Activated T-cell treated with anti-CD3 and anti-CD28 coated beads for 48 hours (primary cell): ENCODE measurements at places on chromosomes 5 and 9.
A peak's percentile ranks its signal among the peaks of the same experiment; 100 is the strongest.

DNA sequence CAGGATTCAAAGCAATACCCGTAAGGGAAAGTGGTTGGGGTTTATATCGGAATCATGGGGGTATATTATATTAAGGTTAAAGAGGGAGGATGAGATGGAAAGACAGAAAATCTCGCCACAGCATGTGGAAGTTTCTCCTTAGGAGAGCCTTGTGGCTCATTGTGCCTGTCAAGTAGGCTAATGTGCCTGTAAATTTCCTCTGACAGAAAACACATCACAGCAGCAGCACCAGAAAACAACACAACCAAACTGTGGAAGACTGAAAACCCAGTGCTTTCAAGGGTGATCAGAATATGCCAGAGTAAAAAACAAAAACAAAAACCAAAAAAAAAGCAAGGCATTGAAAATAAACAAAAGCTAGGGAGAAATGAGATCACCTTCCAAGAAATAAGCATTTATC is 11.3 kb upstream of the MAN2A1 start:
- DNase-seq: no peak

GRCh38 chr9:138020795-138021182 is 143.2 kb downstream of the CACNA1B start:
- DNase-seq: no peak

DNA sequence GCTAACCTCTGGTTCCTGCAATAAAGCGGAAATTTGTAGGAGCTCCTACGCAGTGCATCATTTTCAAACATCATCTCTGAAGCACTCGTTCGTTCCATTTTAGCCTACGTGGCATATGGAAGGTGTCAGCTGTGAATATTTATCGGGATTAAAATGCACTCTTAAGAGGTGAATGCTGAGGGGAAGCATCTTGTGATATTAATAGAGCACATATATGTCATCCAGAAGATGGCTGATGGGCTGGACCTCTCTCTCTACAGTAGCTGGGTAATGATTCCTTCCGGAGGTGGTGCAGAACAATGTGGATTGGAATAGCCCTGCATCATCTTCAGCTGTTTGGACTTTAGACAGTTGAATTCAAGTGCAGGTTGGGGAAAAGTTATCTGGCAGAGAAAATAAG is 478.7 kb downstream of the DMAC1 start:
- DNase-seq: no peak

DNA sequence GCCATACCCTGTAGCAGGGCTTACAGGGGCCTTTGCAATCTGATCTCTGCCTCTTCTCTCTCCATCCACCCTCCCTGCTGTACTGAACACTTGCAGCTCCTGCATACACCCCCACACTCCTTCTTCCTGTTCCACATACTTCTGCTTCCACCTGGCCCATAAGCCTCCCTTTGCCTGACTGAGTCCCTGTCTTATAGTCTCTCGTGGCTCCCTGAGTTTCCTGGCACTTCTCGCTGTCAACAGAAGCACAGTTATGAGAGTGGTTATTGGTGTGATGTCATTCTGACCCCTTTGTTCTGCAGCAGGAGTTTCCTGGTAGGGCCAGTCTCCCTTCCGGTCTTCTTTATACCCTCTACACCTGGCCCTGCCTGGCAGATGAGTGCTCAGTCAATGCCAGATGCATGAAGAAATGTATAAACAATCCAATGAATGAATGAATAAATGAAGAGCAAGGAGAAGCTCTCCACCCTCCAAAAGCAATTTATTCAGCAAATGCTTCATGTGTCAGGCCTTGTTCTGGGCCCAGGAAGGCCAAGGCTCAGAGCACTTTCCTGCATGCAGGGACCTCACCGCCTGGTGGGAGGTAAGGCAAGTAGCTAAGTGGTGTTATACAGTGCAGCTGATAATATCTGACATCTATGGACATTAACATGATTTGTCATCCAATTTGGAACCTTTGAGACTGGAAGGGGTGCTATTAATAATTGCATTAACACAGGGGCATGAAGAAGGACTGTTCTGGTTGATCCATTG is 20.5 kb upstream of the CSF1R start:
- no peak for DNase-seq

DNA sequence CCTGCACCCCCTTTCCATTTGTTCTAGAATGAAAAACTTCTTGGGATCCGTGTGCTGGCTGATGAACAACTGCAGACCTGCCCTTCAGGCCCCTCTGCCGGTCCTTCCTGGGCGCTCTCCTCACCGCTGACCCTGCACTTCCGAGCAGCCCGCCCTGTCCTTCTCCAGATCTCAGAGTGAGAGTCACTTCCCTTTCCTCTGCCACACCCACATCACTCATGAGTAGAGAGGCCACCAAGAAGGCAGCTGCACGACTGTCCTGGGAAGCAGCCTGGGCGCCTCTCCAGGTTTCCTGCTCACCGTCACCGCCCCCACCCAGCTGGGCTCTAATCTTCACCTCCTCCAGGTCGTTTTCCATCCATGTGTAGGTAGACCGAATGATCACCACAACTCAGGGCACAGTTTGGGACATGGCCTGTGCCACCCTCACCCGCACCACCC is 35.0 kb upstream of the NSMF start:
- DNase-seq: no peak

DNA sequence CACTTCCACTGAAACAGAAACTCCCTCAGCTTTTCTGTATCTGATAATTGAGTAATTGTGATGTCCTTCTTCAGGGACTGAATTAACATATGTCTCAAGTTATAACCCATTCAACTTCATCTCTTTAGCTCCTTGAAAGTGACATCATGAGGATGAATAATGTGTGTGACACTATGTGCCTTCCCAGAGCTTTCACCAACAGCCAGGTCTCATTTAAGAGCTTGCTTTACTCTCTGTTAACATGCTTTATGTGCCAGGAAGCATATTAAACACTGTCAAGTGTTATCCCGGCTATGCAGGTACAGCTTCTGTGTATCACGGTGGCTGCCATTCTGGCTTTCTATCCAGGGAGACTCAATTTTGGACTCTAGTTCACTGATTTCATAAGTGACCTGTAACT is 799.9 kb downstream of the CDH12 start:
- DNase-seq: no peak

GRCh38 chr5:150585781-150586341 is 54.6 kb upstream of the SYNPO start:
- no peak for DNase-seq

DNA sequence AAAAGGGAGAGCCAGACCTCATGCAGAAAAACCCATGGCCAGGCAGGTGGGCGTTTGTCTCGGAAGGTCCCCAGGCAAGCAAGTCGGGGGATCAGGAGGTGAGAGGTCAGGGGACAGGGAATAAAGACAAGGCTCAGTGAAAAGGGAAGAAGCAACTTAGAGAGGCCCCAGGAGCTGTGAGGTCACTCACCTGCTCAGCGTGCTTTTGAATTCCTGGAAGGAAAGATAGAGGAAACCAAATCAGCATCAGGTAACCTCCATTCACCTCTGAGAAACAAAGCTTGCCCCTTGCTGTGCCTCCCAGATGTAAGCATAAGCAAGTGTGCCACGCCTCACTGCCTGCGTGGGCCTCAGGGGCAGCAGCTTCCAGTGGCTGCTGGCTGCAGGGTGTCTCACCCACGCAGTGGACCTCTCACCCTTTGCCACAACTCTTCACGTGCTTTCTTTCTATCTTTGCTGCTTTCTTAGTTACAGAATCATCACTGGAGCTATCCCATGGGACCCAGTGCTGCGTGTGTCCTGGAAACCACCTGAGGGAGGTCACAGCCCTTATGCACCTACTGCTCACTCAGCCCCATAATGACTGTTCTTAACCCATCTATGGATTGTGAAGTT is 6.0 kb downstream of the TRIM7 start:
- DNase-seq: no peak

- no peak for DNase-seq
Observed at GRCh38 chr5:1856596-1857255, 26.0 kb downstream of the IRX4 start.

DNA sequence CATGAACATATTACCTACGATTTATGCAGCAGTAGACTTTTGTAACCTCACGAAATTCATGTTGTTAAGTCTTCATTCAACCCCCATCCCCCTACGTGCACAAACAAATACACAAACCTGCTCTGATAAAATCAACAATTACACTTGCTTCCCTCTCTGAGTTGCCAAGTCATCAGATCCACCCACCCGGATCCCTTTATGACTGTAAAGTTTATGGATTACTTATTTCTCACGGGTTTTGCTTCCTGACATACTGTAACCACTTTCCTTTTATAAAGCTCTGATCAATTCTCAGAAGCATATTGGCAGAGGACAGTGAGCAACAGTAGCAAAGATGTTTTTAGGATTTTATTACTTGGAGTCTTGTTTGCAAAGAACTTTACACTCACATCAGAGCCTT is 70.5 kb downstream of the MLLT3 start:
- DNase-seq: no peak

DNA sequence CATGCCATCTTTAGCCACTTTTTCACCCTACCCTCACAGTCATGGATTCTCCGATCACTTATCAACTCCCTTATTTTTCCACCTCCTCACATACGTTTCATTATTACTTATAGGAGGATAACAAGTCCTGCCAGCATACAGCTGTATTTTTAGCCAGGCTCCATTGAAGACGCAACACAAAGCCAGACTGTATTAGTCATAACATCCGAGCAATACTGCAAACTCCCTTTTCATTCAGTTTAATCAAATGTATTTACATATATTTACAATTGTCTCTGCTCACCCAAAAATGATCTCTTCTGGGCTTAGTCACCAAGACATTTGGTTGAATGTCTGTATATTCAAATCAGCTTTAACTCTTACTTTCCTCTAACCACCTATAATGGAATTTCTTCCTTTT is 126.4 kb upstream of the PRLR start:
- DNase-seq: no peak

GRCh38 chr9:126343271-126343700 is 16.7 kb downstream of the MVB12B start:
- DNase-seq: no peak

DNA sequence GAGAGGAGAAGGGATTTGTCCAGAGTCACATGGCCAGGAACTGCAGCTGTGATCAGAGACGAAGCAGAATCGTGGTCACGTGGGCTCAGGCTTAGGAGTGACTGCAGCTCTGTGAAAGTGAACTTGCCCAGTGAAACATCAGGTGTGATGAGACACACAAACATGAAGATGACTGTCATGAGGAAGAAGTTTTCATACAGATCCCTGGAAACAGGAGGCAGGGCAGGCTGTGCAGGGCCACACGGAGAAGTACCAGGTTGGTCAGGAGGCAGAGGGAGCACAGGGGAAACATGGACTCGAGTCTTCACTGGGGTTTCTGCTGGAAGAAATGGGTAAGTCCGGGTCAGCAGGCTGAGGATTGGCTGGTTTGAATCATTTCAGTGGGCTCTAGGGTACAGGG is 64.1 kb downstream of the BARX1 start:
- DNase-seq: no peak

DNA sequence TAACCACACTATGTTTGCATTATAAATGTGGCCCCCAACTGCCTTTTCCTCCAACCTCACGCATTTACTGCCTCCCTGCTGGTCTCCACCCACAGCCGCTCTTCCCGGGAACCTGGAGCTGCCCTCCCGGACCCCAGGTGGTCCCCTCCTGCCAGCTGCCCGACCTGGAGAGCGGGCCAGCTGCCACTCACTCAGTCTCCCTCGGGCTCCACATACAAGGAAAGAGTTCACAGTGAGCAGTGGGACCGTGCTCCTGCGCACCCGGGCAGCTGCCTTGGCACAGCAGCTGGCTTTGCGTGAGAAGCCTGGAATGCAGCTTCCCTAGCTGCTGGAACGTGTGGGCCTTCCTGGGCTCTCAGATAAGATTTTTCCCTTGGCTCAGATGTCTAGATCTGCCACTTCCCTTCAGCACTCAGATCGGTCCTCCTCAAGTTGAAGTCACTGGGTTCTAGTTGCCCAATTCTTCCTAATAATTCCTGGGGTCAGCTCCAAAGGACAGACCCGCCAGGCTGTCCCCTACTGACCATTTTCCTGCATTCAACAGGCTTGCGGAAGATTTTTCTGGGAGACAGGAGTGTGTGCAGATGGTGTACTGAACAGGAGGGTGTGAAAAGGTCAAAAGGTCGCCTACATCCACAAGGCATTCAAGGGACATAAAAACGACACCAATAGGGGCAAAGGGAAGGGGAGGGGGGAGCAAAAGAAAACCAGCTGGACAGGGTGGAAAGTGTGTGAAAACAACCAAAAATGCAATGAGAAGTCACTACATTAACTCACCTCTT is 69.1 kb downstream of the MYO10 start:
- DNase-seq: no peak

GRCh38 chr5:17182494-17182893 is 34.9 kb upstream of the BASP1 start:
- DNase-seq: no peak

- DNase-seq: no peak
Observed at GRCh38 chr9:134619983-134620661, 21.5 kb upstream of the COL5A1 start.

DNA sequence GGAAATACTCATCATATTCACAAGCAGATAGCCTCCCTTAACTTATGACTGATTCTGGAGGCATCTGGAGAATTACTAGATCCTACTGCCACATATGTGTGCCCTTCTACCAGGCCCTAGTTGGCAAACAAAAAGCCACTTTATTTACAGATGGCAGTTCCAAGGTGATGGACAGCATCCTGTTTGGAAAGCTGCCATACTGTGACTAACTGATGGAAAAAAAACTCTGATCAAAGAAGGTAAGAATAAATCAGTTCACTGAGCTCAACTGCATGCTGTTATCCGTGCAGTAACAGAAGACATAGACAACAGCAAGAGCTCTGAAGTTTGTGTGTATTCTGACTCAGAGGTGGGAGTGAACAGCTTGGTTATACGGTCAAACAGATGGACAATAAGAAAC is 279.8 kb upstream of the POU5F2 start:
- no peak for DNase-seq

GRCh38 chr9:121774715-121775613 is 123.5 kb downstream of the DAB2IP start:
- no peak for DNase-seq

GRCh38 chr9:87684627-87685219 is 41.2 kb upstream of the CTSL start:
- DNase-seq: no peak

DNA sequence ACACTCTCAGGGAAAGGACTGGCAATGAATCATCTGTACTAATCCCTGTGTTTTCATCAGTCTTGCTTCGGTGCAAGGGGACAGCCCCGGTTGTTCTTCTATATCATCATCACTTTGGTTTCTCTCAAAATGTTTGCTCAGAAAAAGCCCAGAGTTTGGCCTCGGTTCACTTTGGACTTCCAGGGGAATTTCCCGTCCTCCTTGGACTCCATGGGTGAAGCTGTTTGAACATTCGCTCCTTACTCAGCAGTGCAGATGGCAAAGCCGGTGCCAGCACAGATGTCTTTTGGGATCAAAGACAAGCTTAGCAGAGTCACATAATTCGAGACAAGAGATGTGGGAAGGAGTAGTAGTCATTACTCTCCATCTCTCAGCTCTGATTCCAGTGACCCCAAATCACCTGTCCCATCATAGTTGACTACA is 69.8 kb upstream of the TNFSF8 start:
- peak; percentile 30 for DNase-seq

GRCh38 chr9:33225319-33226147 is 14.4 kb upstream of the SPINK4 start:
- peak; percentile 45 for DNase-seq

GRCh38 chr5:51378448-51379330 is 4.6 kb upstream of the ISL1 start:
- no peak for DNase-seq
